ENCODE measurements at places on chromosomes 2 and 18. TPM values are rescaled to one million over a fixed set of nuclear protein-coding genes. Genes with fewer than 3 reads are reported as not detected.

DNA sequence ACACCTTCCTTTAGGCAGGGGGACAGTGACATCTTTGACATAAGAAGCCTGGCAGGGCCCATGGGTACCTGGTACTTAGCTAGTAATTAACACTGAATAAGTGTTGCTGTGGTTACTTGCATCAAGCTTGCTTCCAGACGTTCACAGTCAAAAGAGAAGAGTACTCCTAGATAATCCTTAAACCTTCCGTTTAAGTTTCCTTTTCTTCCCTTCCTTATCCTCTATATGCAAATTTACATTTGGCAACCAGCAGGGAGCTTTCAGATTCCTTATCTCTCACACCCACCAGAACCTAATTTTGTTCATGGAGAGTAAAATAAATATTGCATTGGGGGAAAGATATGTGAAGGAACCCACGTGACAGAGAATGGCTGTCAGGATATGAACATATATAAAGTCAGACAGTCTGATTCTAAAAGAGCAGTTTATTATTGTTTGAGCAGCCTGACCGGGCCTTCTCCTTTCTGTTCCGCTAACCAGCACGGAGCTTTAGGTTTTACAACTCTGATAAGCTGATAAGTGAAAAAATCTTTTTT is 7.8 kb upstream of the RAB31 start:
- DNase-seq, result no peak

DNA sequence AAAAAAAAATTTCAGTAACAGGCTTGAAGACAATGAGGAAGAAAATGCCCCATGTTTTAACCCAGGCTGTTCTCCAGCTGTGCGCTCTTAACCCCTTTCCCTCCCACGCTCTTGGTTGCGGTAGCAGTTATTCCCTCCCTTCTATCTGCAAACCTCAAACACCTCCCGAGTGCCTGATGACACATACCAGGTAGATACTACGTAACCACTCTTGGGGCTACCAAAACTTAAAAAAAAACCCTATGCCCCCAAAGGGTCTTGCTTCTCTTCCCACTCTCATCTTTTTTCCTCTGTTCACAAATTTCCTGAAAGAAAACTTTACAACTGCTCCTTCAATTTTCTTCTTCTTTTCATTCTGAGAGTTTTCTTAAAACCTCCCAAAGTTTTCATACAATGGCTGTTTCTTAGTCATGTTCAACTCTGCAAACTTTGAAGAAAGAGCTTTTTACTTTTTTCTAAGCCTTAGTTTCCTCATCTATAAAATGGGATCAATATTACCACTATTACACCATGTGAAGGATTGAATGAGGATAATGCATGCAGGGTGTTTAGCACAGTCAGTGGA is 4.9 kb upstream of the DRC1 start:
- DNase-seq, result no peak

GRCh38 chr2:237298151-237299118 is 115.5 kb downstream of the COL6A3 start:
- no peak for DNase-seq

The TWIST2 gene
- total RNA-seq, result 8.1 TPM

The CD226 gene
- not detected for total RNA-seq

The YES1 gene
- total RNA-seq, result 69.4 TPM

The IGFBP5 gene
- 10.2 TPM for total RNA-seq

DNA sequence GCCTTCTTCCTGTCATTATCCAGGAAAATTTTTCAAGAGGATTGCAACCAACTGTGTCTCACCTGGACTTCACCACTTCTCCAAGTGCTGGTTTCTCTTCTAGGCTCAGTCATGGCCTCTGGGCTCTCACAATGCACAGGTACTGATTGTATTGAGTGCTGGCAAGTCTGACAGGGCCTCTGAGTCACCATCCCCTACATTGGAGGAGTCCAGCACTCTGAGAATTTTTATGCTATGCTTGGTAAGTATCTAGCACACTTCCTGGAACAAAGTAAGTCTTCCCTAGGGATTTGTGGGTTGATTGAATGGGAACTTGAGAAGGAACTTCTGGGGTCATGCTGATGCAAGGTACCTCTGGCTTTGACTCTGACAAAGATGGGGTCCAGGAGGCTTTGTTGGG is 147.2 kb upstream of the CELF4 start:
- DNase-seq, result no peak

GRCh38 chr2:66530651-66531050 is 95.7 kb downstream of the MEIS1 start:
- no peak for DNase-seq

DNA sequence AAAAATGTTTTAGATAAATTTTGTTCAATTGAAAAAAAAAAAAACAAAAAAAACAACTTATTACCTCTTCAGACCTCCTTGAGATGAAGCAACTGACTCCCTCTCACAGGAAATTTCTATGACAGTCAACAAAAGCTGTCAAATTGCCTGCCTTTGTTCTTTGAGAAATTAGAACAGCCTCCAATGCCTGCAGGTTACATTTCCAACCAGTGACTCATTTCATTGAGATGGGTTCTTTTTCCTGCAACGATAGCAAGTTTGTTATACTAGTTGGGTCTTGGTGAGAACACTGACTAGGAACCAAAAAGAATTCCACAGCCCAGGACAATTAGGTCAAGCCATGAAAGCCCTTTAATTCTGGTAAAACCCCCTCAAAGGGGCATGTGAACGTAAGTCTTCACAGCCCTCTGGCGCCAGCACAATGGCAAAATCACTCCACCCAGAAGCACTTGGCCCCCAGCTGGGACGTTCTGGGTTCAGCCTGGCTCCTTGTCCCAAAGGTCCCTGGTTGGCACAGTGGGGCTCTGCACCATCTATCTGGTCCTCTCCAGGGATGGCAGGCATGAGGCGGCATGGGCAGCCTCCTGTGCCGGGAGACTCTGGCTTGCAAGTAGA is 87.0 kb downstream of the SPP2 start:
- no peak for DNase-seq

DNA sequence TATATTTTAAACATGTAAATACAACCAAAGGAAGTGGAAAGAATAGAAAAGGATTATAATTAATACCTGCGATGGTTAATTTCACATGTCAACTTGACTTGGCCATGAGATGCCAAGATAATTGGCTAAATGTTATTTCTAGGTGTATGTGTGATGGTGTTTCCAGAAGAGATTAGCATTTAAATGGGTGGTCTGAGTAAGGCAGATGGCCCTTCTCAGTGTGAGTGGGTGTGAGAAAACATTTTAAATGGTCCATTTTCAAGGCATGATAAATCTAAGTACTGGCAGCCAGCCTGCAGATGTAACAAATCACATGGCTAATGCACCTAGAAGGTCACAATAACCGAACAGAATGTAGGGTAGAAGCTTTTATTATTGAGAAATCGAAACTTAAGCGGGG is 99.6 kb upstream of the CDH7 start:
- no peak for DNase-seq

The GREB1L gene
- total RNA-seq, result not detected

The CHST9 gene
- total RNA-seq, result 2.7 TPM

DNA sequence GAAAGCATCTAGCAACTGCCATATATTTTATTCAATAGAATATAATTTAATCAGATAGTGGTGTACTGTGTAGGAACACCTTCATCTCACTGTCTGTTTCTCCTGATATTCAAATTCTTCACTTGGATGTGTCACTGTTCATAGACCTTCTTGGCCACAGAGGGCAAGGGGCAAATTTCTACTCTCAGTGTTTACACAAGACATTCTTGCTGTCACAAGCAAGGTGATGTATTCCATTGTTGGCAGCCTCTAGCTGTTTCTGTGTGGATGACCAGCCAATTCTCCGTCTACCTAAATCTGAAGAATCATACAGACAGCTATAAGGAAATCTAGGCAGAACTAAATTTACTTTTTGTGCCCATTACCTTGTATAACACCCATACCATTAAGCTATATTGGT is 948.3 kb downstream of the CNTNAP5 start:
- DNase-seq, result no peak

The FER1L5 gene
- 0.07 TPM for total RNA-seq

- DNase-seq, result no peak
Observed at GRCh38 chr2:237466211-237466610, 20.8 kb upstream of the MLPH start.

DNA sequence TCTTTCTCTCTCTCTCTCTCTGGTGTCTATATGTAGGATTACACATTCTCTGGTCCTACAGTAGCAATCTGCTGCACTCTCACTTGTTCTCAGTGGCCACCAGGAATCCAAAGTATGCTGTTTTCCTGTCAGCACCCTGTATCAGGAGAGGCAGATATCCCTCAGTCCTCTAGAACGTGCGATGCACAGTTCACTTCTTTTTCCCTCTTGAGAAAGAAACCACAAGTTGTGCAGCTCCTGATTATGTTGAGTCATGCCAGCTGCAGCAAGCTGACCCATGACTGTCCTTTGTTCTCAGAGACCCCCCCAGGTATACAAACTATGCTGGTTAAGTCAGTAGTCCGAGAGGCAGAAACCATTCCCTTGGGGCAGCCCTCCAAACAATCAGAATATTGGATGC is 54.6 kb downstream of the LANCL1 start:
- no peak for DNase-seq

GRCh38 chr18:46793565-46793964 is 36.7 kb upstream of the ST8SIA5 start:
- DNase-seq, result no peak

GRCh38 chr2:164485541-164485940 is 135.7 kb downstream of the GRB14 start:
- no peak for DNase-seq

GRCh38 chr2:88737385-88737784 is 45.9 kb downstream of the RPIA start:
- no peak for DNase-seq

The IL37 gene
- total RNA-seq, result 1.00 TPM

DNA sequence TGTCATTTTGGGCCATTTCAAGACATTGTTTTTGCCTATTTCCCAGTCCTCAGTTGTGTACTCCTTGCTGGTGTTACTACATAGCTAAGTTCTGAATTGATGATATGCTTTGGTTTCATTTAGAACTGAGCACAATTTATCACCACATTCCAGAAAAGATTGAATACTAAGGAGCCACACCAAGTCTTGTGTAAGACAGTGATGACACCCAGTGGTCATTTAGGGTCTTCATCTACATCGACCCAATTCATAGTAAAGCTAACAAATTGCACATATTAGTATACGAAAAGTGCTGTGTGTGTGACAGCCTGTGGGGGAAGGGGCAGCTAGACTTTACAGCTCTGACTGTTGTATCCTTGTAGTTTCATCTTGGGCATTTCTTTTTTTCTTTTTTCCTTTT is 10.9 kb upstream of the DLX2 start:
- DNase-seq, result peak; percentile 46

DNA sequence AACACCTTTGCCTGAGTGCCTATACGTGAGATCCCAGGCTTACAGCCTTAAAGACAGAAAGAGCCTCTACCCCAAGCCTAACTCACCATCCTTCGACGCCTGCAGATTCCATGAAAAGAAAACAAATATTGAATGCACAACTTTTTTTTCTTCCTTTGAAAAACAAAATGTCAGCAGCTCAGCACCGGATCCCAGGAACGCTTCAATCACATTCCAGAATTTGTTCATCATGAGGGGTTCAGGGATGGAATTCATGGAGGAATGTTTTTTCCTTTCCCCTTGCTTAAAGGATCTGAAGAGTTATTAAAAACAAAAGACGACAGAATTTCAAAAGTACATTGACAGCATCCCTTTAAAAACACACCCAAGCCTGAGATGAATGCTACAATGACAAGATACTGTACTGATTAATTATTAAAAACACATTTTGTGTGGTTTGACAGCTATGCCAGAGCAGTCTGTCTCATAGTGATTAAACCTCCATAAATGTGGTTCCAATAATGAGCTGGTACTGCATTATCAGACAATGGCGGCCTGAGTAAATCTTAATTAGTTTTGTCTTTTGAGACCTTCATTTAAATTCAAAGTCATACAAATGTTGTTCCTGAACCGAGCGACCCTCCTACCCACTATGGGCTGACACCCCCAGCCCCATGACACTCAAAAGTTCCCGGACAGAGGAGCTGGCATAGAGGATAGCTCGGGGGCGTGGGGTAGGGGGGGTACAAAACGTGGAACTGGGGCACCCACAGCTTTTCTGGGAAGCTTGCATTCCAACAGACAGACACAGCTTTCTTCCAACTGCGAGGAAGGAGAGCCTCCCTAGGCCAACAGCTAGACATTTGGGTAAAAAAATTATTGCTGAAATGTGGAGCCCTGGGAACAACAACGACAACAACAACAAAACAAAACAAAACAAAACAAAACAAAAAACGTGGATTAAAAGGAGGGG is 227.5 kb downstream of the TTC32 start:
- no peak for DNase-seq

DNA sequence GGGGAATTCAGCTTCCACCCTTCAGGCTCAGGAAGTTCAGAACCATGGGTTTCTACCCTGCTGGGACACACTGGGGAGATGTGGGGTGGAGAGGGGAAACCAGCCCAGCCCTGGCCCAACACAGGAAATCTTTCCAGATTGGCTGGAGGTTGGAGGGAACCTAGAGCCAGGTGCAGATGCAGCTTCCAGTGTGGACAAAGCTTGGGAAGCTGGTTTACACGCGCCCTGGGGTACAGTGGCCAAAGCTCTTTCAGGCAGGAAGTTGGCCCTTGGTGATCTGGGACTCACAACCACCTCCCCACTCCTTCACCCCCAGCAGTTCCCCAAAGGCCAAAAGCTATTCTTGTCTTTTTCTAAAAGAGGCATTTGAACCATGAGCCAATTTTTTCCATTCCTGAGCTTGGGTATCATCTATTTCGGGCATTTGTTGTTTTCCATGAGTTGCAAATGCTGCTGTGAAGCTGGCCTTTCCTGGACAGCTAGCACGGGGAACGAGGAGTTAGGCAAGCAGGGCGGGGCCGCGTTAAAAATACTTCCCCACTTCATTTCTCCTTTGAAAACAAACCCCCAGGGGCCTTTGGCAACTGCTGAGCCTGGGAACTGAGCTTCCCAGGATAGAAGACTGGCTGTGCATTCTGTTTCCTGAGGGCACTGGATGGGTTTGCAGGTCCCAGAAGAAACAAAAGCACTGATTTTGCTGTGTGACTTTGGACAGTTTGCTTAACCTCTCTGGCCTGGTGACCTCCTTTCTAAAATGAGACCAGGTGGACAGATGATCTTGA is 3.1 kb upstream of the ARID5A start:
- peak; percentile 31 for DNase-seq

The HTR2B gene
- not detected for total RNA-seq

The CENPA gene
- total RNA-seq, result 34.0 TPM

- DNase-seq, result peak; percentile 42
Observed at GRCh38 chr2:159131267-159131913, 155.1 kb downstream of the WDSUB1 start.

DNA sequence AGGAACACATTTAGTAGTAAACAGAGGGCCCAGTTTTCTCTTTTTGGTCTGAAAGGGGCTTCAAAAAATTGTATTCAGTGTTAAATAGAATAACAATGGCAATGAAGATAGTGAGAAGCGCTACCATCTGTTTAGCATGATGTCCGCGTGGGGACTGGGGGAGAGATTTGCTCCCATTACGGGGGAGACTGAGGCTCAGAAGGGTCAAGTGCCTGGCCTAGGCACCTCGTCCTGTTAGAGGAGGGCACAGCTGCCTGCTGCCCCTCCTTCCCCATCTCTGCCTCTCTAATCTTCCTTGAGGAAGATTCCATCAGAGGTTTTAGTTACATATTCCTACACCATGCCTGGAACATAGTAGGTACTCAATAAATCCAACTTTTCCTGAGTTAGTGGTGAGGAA is 10.1 kb upstream of the TMEM185B start:
- DNase-seq, result no peak

Measured in H7 (cell line).